Activated gamma-delta T cell (primary cell): ENCODE measurements at places on chromosomes 7 and 10.

DNA sequence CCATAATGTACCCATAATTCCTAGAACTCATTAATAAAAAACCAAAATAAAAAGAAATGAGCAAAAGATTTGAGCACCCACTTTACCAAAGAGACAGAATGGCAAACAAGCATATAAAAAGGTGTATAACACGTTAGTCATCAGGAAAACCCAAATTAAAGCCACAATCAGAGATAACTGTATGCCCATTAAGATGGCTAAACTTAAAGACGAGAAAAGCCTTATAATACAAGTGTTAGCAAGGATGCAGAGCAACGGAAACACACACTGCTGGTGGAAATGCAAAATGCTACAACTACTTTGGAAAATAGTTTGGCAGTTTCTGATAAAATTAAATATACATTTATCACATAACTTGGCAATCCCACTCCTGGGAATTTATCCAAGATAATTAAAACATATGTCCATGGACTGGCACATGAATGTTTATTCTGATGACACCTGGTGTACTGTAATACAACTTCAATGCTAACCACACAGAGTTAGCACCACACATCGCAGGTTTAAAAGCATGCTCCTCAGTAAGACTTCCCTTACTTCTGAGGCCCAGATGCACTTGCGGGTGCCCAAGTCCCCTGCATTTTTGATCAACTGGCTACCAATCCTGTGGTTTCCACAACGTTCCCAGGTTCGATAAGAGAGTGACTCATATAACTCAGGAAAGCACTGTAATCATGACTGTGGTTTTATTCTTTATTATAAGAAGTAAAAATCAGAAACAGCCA is 158.6 kb downstream of the SNX13 start:
- no peak for DNase-seq

- no peak for DNase-seq
Measured at GRCh38 chr7:108629651-108630400, 60.2 kb downstream of the DNAJB9 start.

- no peak for DNase-seq
Measured at GRCh38 chr10:42981358-42982236, 95.3 kb upstream of the RET start.

- DNase-seq: no peak
Measured at GRCh38 chr7:112938863-112939573, 147.6 kb downstream of the GPR85 start.

GRCh38 chr10:62025901-62026879 is 124.7 kb downstream of the ARID5B start:
- DNase-seq: no peak

GRCh38 chr7:157601530-157601929 is 264.7 kb downstream of the DNAJB6 start:
- no peak for DNase-seq

- DNase-seq: no peak
Measured at GRCh38 chr10:26534384-26534783, 96.2 kb downstream of the APBB1IP start.

- DNase-seq: no peak
Measured at GRCh38 chr7:118104812-118105441, 79.0 kb upstream of the LSM8 start.

DNA sequence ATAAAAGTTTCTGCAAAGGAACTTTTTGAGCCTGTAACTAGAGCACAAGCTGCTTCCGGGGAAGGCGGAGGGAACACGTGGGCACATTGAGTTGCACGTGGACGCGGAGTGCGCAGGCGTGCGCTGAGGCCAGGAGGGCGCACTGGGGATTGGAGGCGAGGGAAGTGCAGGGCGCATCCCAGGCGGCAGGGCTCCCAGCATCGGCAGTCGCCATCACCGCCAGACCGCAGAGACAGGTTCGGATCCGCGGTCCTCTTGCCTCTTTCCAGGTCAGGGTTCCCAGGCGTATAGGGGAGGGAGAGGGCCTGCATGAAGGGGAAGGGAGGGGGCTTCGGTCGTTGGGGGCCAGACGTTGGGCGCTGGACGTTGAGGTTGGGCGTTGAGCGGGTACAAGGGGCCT is at the start of gene TDRD1:
Gene TDRD1 (plus strand): TSS at position 206 of the 400 bp plus-strand sequence. CDS start 8,479 bp downstream, outside the sequence.
- no peak for DNase-seq

DNA sequence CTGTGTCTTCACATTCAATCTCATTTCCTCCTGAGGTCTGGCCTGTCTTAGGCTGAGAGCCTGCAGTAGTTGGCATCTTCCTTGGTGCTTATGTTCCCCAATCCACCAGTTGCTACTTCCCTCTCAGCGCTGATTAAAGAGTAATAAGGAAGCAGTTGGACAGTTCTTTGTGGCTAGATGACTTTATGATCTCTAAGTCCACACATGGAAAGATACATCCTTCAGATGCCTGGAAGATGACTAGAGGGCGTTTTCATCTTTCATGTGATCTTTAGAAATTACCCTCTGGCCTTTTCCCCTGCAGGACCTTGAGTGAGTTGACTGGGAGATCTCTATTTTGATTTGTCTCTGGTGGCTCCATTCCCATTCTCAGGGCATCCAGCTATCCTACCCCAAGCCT is 204.5 kb downstream of the GRM3 start:
- no peak for DNase-seq

DNA sequence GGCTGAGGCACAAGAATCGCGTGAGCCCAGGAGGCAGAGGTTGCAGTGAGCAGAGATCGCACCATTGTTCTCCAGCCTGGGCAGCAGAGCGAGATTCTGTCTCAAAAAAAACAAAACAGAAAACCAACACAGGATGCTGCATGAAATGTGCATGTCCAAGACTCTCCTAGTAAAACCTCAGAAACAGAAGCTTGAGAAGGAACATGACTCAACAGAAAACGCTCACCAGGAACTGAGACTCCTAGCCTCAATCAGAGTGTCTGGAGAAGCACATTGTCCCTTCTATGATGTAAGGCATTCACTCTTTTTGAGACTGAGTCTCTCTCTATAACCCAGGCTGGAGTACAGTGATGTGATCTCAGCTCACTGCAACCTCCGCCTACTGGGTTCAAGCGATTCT is 168.3 kb downstream of the MYOF start:
- DNase-seq: no peak

- no peak for DNase-seq
Measured at GRCh38 chr7:1402110-1402790, 57.0 kb downstream of the MICALL2 start.

DNA sequence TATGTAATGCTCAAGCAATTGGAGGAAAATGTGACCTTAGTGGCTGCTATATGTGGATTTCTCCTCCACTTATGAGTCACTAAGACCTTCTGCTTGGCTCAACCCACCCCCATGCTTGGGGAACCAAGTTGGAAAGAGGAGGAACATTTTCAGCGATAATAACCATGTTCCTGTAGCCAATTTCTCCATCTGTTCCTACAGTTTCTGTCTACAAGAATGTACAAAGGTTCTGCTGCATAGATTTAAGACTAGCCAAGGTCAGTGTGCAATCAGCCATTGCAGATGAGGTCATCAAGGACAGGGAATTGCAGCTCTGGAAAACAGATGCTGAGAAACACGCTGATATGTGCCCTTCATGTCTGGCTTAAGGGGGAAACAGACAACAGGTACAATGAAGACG is 5.6 kb upstream of the NRCAM start:
- DNase-seq: no peak

DNA sequence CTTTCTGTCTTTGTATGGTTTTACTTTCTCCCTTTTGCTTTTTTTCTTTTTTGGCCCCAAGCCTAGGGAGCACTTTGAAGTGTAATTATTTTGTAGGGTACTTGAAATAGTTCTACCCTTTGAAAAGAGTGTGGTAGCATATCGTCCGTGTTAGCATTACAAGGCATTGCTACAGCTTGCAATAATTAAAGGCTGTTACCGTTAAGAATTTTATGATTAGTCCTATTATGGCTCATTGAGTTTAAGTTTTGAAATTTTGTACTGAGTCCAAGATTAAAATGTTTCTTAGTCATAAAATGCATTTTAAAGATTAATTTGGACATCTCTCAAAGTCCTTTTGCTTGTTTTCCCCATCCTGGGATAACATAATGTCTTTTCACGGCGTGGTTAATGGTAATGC is 490.0 kb upstream of the LRRN3 start:
- no peak for DNase-seq

DNA sequence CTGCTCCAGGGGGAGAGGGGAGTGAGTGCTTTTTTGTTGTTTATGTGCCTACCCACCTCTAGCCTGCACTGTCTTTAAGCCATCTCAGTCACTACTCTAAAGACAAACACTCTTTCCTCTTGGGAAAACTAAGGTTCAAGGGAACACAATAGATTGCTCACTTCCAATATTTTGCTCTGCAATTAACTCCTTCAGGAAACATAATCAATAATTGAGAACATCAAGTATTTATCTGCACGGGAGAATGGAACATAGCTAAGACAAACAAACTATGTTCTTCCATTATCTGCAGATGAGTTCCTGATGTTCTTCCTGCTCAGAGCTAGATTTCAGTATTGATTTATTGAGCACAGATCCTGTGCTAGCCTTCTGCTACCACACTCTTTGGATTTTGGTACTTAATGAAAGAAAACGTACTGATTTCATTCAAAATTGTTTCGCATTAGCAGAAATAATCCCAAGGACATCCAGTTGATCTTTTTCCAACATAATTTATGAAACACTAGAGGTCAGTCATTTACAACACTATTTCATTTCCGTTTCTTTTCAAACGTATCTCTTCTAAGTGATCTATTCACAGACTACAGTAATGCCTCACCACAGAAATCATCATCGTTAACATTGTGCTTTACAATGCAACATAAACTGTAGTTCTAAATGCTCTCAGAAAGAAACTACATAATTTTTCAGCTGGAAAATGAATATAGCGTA is 8.3 kb downstream of the NEBL start:
- DNase-seq: no peak

DNA sequence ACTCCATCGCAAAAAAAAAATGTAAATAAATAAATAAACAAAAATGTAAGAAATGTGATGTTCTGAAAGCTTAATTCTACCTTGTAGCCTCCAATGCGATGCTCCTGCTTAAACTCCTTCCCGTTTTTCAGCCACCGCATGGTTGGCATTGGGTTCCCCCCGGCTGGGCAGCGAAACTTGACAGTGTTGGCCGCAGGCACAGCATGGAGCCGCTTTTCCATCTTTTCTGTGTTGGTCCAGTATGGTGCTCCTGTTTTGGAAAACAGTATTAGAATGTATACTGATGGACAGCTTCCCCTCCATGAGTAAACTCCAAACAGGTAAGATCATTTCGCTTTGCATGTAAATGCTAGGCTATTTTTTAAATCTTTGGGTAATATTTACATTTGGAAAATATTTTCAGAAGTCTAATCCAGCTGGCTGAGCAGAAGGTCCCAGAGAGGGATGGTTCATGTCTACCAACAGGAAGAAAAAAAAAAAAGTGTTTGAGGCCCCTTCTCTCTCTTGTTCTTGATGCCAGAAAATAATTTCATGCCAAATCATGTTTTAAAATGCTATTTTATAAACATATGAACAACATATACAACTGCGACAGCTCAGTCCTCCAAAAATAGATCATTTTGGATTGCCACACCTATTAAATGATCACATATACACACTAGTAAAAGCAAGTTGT is 46.9 kb downstream of the FGFR2 start:
- DNase-seq: no peak

GRCh38 chr10:118993214-118993613 is 36.3 kb upstream of the NANOS1 start:
- DNase-seq: no peak

- no peak for DNase-seq
Measured at GRCh38 chr10:15836807-15837206, 23.5 kb downstream of the MINDY3 start.

GRCh38 chr10:72088889-72089575 is 681 bp upstream of the SPOCK2 start:
- peak; percentile 32 for DNase-seq

DNA sequence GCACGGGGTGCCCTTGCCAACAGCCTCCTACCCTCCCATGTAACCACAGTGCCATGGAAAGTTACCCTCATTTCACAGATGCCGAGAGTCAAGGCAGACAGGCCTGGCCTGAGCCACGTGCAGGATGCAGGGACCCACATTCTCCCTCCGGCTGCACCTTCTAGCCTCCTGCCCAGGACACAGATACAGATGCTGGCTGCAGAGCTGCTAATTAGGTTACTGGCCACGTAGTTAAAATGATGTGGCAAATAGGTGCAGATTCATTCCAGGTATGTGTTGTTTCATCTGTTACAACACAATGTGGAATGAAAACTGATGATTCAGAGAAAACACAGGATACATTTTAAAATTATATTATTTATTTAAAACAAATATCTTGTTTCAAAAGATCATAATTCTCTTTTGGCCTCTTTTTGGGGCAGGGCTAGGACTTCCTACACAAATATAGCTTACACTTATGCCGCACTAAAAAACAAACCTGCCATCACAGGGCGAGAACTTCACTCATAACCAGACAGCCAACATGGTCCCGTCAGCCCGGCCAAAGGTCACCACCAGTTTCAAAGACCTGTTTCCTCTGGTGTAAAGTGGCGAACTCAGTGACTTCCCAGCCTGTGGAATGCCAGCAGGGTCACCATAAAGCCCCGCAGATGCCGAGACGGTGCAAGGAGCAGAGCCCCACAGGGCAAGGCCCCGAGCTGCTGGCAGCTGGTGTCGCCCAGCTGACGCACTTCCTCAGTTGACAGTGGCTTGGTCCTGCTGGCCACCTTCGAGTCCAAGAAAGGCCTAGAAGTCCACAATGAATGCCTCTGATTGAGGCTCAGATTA is 83.5 kb downstream of the TNS3 start:
- no peak for DNase-seq

DNA sequence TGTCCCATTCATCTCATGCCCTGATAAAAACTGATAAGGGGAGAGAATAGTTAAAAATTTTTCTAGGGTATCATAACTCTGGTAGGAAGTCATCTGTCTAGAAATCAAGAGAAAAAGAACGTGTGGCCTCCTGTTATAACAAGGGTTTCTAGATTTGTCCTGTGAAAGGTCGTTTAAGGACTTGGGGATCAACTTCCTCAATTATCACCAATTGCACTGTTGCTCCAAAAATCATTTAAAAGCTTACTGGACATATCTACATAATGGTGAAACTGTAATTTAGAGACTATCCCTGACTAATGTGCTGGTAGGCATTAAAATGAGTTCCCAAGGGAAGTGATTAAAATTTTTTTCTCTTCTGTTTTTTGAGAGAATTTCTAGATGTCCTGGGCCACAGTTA is 58.2 kb downstream of the GPR141 start:
- DNase-seq: no peak

GRCh38 chr7:1227814-1228544 is 4.7 kb upstream of the UNCX start:
- DNase-seq: no peak

- DNase-seq: no peak
Measured at GRCh38 chr10:82981137-82981723, 1106.2 kb downstream of the NRG3 start.

DNA sequence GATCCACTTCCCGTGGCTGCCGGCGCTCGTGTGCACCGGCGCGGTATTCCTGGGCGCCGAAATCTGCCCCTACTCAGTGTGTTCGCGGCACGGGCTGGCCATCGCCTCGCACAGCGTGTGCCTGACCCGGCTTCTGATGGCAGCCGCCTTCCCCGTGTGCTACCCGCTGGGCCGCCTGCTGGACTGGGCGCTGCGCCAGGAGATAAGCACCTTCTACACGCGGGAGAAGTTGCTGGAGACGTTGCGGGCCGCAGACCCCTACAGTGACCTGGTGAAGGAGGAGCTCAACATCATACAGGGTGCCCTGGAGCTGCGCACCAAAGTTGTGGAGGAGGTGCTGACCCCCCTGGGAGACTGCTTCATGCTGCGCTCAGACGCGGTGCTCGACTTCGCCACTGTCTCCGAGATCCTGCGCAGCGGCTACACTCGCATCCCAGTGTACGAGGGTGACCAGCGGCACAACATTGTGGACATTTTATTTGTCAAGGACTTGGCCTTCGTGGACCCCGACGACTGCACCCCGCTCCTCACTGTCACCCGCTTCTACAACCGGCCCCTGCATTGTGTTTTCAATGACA is 1.3 kb downstream of the CNNM1 start:
- DNase-seq: no peak

- no peak for DNase-seq
Measured at GRCh38 chr10:9069136-9069535, 1014.6 kb downstream of the GATA3 start.
